CD4-positive, alpha-beta T cell treated with Interleukin-4 for 4 hours (primary cell): ENCODE measurements at places on chromosomes 12 and 14.

GRCh38 chr12:20390846-20391245 lies 22.5 kb downstream of the PDE3A start:
- DNase-seq, result no peak

GRCh38 chr12:49462083-49462744 lies 76.6 kb upstream of the KCNH3 start:
- DNase-seq, result no peak

GRCh38 chr14:77570706-77571268 lies 45.6 kb downstream of the SPTLC2 start:
- DNase-seq, result no peak

DNA sequence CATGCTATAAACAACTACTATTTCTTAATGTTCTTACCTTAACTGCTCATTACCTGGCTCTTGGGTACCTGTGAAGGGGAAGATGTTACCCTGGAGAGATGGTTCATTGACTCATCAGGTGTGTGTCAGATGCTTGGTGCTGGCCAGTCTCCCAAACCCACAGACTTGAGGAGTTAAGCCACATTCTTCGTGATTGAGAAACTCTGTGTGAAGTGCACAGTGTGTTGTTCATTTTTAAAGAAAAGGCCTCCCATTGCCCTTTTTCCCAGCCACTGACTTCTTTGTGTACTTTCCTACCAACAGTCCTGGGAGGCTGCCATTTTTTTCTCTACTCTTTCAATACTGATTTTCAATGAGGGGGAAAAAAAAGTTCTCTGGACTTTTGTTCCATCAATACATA lies 3.2 kb downstream of the MGST1 start:
- DNase-seq, result no peak

DNA sequence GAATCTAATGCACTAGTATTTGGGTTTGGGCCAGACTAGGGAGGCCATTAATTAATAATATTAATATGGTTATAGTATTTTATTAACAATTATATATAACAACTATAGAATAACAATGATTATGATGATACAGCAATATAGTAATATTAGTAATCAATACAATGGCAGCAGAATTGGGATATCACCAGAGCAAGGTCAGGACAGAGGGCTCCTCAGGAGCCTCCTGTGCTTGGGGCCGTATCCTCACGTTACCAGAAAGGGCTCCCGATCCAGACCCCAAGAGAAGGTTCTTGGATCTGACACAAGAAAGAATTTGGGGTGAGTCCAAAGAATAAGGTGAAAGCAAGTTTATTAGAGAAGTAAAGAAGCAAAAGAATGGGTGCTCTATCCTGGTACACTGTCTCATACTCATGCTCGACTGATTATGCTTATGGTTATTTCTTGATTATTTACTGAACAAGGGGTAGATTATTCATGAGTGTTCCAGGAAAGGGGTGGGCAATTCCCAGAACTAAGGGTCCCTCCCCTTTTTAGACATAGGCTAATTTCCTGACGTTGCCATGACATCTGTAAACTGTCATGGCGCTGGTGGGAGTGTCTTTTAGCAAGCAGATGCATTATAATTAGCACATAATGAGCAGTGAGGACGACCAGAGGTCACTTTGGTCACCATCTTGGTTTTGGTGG lies 61.6 kb downstream of the RIN3 start:
- DNase-seq, result no peak

GRCh38 chr14:76337635-76338545 lies 38.0 kb upstream of the ESRRB start:
- DNase-seq, result no peak

DNA sequence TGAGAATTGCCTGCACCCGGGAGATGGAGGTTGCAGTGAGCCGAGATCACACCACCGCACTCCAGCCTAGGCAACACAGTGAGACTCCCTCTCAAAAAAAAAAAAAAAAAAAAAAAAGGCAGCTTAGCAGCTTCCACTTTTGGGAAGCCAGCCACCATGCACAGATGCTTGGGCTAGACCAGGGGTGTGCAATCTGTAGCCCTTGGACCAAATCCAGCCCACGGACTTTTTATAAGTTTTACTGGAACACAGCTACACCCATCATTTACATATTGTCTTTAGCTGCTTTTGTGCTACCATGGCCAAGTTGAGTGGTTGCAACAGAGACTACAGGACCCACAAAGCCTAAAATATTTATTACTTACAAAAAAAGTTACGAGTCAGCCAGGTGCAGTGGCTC lies 6.7 kb downstream of the CIT start:
- no peak for DNase-seq

- no peak for DNase-seq
These were observed 326.8 kb downstream of the ALG10 start for GRCh38 chr12:34348836-34349672.

- DNase-seq, result no peak
These were observed 591 bp upstream of the IRF9 start for GRCh38 chr14:24160499-24160849.
